ENCODE measurements at places on chromosomes 2 and 18.

GRCh38 chr2:63064197-63064596 is 13.6 kb downstream of the OTX1 start:
- no peak for DNase-seq

DNA sequence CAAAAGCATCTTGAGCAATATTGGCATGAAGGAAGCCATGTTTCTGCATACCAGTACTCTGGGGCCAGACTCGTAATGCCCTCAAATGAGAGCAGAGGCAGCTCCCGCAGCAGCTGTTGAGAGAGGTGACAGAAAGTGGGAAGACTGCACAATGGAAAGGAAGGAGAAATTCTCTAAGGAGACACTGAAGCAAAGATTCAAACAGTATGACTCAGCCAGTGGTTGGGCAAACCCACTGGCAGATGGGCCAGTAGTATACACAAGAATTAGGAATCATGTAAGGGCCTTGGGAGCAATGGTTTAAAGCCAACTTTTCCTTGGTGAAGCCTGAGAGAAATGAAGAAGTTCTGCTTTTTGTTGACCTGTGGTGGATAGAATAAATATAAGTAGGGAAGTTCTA is 2092.7 kb upstream of the PIK3C3 start:
- no peak for DNase-seq

DNA sequence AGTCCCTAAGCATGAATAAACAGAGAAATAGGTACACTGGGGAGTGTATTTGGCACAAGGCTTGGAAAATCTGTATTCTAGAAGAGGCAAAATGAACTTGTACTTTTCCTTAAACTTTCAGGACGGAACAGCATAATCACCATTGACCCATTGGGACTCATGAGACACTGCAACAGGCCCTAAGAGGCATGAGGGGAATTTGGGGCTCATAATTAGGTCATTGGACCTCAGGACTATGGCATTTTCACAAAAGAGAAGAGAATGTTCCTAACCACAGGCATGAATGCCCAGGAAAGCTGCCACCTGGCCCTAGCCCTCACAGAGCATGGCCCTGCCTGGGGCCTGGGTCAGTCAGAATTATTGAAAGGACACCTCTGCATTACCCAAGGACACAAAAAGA is 67.9 kb upstream of the PIK3C3 start:
- DNase-seq, result no peak

DNA sequence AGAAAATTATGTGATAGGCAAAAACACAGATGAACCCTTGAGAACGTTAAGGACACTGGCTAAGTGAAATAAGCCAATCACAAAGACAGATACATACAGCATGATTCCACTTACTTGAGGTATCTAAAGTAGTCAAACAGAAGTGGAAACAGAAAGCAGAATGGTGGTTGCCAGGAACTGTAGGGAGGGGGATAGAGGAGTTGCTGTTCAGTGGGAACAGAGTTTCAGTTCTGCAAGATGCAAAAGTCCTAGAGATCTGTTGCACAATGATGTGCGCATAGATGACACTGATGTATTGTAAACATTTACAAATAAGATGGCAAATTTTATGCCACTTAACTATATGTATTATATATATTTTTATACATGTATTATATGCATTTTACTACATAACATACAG is 59.7 kb downstream of the POLE4 start:
- DNase-seq, result no peak

GRCh38 chr2:216292886-216293301 is 79.4 kb downstream of the MARCHF4 start:
- no peak for DNase-seq

DNA sequence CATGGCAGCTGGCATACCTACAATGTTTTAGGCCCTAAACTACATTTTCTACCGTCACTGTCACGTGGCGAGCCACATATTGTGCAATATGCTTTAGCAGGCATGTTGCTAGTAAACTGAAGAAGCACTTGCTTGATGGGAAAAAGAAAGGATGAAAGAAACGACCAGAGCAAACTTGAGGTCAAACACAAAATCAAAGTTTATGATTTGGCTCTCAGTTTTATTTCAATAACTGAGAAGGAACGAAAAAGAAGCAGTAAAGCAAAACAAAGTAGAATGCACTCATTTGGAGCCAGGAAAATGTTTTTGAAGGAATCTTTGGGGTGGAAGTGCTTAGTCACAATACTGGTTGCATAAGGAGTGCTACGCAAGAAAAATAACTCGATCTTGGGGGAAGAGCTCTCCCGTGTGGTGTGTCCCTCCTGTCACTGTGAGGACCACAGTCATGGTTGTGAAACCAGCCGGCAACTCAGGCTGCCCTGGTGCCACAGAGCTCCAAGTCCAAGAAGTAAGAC is 349.8 kb downstream of the RBM43 start:
- DNase-seq, result peak; percentile 85

GRCh38 chr18:46721331-46721730 is 35.5 kb downstream of the ST8SIA5 start:
- no peak for DNase-seq

DNA sequence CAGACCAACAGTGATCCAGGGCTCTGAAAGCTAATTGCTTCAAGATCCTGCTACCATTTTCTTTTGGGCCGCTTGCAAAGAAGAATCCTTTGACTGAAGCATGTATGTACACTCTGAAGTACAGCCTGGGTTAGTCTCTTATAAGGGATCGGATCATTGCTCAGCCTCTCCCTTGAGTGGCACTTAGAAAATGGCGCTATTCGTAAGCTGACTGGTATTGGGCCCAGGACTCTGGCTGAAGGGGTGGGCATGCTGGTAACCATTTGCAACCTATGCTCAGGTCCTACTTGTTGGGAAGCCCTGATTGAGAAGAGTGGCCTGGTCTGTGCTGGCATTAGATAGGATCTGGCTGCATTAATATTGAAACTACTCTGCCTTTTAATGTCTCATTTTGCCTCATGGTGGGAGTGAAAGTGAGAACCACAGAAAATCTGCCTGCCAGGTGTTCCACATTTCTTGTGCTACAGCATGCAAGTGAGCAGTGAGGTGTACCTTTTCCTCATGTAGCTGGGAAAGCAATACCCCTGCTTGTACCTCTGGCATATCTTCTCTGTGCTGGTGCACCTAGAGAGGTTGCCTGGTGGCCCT is 661 bp upstream of the MGAT5 start:
- DNase-seq, result no peak

DNA sequence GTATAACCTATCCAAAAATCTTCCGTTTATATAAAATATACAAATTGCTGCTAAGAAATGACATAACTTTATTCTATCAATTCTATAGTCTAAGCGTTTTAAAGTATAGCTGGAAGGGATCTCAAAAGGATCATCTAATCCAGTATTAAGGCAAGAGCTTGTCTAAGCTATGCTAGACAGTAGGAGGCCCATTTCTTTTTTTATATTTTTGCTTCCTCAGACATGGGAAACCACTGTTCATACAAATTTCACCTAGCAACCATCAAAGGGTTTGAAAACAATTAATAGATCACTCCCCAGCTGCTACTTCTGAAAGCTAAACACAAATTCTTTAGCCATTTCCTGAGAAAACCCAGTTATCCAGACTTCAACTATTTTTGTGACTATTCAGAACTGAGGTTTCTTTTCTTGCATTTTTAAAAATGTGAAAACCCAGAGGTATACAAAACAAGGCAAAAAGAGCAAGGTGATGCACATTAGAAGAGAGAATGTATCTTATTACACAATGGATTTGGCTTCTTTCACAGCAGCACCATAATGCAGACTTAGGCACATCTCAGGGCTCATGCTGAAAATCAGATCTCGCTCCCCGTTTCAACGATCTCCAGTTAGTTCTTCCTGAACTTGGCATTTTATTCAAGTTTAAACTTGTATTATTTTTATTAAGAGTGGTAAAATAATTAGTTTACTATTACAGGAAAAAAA is 274.4 kb downstream of the LRP1B start:
- no peak for DNase-seq

DNA sequence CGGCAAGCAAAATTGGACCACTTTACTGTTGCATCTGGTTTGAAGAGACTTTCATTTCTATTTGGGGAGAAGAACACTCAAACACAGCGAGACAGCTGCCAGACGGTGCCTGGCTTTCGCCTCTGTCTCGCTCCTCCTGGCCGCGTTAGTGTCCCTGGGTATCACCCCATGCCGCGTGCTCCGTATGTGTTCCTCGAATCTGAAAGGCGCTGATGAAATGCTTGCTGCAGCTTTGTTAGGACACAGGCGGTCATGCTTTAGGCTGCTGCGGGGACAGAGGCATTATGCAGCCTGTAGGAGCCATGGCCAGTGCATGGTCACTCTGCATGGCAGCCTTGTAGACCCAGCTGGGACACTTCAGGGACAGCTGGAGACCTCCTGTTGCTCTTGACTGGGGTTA is 53.9 kb downstream of the LDLRAD4 start:
- no peak for DNase-seq

DNA sequence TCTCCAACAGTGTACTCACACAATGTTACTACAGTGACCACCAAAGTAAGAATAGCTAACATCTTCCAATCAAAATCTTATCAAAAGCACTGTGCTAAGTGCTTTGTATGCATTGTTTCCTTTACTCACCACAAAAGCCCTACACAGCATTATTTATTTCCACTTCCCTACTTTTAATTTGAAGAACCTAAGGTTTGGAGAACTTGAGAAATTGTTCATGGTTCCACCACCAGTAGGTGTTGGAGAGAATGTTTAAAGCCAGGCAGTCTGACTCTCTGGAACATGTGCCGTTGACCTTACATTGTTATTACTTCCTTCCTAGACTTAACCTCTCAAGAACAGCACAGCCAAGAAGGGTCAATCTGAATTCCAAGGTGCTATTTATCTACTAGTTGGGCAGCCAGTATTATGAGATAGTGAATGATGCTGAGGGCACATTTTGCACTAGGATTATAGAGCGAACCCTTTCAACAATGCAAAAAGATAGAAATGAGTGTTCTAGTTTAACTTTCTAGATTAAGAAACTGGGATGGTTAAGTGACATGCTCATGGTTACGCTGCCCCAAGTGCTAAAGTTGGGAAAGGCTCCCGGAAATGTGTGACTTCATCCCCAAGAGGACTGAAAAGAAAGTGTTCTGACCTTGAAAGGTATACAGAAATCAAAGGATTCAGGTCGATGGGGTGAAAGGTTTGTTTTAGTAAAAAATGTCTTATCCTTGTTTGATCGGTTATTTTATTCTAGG is 55.2 kb upstream of the FAM136A start:
- no peak for DNase-seq

- no peak for DNase-seq
Measured at GRCh38 chr2:29394311-29394980, 279.2 kb downstream of the CLIP4 start.

DNA sequence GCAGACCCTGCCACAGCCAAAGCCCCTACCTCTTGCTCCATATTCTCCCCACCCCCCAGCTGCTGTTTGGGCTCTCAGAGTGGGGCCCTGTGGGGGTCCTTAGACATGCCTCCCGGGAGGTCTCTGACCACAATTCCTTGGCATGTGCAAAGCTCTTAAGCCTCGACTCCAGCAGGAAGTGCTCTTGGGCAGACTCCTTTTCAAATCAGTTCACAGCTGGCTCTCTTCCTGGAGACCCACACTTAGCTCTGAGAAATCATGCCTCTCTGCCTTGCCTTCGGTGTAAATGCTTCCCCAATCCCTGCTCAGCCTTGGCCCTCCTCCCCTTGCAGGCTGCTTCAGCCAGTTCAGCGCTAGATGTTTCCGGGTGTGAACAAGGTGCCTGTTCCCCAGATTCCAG is 46.9 kb downstream of the NGEF start:
- DNase-seq, result no peak

GRCh38 chr2:177325554-177325953 is 61.0 kb upstream of the NFE2L2 start:
- no peak for DNase-seq

DNA sequence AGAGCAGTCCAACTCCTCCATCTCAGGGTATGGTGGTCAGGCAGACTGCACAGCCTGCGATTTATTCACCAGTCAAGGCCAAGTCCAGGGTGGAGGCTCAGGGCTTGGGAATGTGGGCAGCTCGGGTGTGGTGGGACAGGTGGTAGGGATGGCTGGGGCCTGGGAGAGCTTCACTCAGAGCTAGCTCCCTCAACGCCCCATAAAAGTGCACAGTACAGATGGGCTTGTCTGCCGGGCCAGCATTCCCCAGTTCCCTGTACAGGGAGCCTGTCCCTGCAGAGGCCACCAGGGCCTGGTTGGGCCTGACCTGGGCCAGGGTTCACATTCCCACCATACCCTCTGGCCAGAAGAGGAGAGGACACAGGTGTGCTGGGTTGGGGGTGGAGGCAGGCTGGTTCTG is 49.2 kb upstream of the OTOS start:
- no peak for DNase-seq

DNA sequence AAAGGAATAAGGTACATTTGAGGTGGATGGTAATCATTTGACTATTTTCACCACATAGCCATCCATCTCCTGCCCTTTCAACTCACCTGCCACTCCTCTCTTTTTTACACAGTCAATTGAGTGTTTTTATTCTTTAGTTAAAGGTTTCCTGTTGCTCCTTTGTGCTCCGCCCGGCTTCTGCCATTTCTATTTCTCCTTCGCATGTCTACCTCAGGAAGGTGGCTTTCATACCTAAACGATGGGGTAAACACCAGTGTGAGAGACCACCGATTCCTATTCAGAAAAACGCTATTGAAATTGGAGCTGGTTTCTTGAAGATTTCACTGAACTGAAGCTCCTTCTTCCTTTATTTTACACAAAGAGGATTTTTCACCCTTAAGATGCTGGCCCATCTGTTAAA is 1628.0 kb upstream of the PIK3C3 start:
- DNase-seq, result no peak

DNA sequence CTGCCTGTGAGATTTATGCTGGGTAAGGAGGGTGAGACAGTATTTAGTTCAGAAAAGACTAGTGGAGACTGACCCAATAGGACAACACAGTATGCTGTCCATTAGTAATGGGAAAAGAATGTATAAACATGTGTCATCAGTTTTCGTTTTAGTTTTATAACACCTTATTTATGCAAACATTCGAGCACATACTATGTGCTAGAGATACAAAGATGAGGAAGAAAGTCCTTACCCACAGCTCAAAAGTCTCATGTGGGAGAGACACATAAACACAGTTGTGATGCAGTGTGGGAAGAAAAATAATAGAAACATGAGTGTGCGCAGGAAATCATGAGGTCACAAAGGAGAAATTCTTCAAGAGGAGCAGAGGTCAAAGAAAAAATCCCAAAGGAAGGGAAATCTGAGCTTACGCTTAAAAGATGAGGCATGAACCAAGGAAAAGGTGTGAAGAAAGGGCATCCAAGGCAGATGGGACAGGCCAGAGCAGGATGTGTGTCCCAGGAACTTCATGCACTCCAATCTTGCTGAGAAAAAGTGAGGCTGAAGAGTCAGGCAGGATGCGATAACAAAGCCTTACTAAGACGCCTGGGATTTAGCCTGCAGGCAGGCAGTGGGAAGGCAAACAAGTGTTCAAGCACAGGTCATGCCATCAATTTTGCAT is 8.1 kb downstream of the METTL21A start:
- DNase-seq, result peak; percentile 96

- peak; percentile 34 for DNase-seq
Measured at GRCh38 chr2:161273038-161273760, 35.0 kb upstream of the PSMD14 start.

DNA sequence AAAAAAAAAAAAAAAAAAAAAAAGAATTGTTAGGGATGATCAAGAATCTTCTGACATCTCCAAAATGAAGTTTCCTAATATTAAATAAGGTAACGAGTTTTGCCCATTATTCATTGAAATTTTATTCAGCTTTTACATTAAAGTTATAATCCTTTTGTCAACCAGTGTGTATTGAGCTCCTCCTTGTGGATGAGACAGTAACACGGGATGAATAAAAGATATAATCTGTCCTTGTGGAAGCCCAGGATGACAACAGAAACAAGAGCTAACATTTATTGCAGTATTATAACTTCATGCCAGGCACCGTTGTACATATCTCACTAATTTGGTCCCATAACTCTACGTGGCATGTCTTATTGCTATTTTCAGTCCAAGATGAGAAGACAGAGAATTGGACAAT is 33.4 kb upstream of the SERPINB7 start:
- no peak for DNase-seq
